ENCODE measurements at places on chromosomes 16 and 17.

DNA sequence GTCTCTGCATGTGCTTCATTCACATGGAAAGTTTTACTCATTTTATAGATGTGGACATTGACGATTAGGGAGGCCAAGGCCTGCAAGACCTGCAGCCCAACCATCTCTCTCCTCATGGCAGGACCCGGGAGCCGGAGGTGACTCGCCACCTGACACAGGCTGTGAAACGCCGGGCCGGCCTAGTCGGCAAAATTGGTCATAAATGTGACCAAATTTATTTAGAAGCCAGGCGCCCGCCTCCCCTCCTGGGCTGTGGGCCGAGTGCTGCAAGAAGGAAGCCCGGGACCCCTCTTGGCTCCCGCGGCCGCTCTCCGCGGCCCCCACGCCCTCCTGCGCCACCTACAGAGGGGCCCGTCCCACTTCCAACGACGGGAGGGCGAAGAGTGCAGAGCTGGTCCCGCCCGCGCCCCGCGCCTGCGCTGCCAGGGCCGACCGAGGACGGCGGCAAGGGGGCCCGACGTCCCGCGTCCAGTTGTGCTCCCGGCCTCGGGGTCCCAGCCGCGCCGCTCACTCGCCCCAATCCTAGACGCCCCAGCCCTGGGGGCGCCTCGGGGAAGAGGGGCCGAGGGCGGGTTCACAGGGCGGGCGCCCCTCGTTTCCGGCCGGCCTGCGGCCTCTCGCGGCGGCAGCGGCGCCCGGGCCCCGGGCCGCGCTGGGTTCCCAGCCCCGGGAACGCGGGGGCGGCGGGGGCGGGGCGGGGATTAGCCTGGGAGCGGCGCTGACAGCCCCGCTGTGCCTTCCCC, 47.5 kb downstream of the WNT3 start:
- DNase-seq: no peak

- DNase-seq: no peak
Measured at GRCh38 chr16:79788949-79789348, 188.4 kb upstream of the MAF start.

DNA sequence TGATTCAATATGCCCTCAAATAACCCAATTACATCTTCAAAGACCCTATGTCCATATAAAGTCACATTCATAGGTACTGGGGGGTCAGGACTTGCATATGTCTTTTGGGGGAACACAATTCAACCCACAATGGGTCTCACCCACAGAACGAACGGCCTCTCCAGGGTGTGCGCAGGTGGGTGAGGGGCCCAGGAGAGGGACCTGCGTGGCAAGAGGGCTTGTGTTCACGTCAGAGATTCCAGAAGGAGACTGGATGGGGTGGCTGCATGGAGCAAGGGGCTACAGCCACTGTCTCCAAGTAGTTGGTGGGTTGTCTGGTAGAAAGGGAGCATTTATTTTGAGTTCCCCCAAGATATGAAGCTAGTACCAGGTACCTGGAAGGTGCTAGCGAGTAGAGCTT, 212.2 kb downstream of the SEC14L1 start:
- DNase-seq: no peak

- DNase-seq: no peak
Measured at GRCh38 chr16:49547448-49547847, 173.8 kb downstream of the C16orf78 start.

DNA sequence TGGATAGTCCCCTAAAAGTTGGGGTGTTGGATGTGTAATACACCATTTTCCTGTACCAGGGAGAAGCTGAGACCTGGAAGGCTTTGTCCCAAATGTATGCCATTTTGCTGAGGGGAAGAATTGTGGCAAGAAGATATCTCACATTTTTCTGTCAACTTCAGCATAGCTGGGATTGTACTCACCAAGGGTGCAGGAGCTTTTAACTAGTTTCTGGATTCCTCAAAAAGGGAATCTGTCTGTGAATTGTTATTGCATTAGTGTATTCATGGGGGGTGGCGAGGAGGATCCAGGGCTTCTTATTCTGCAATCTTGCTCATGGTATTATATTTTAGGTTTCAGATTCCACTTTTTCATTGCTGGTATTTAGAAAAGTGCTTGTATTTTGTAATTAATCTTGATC, 208.2 kb upstream of the MYOCD start:
- no peak for DNase-seq

- no peak for DNase-seq
Measured at GRCh38 chr17:57626520-57627210, 118.4 kb downstream of the CCDC182 start.

- DNase-seq: no peak
Measured at GRCh38 chr16:4257646-4258556, 14.9 kb downstream of the TFAP4 start.

DNA sequence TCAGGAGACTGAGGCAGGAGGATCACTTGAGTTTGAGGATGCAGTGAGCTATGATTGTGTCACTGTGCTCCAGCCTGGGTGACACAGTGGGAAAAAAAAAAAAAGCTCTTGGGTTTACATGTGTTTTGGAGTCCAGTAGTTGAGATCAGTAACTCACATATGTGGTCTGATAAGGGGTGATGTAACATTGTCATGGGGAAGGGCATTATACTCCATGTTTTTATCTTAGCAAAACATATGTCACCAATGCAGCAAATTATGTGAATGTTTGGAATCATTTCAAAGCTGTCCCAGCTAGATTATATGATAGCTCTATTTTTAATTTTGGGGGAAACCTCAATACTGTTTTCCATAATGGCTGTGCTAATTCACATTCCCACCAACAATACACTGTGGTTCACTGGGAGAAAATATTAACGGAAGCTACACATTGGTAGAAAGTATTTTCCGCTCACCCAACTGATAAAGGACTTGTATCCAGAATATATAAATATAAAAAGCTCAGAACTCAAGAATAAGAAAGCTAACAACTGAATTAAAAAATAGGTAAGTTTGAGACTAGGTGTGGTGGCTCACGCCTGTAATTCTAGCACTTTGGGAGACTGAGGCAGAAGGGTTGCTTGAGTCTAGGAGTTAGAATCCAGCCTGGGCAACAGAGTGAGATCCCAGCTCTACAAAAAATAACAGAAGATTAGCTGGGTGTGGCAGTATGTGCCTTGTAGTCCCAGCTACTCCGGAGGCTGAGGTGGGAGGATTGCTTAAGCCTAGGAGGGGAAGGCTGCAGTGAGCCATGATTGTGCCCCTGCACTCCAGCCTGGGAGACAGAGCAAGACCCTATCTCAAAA, 224.1 kb upstream of the TBX2 start:
- DNase-seq: no peak

DNA sequence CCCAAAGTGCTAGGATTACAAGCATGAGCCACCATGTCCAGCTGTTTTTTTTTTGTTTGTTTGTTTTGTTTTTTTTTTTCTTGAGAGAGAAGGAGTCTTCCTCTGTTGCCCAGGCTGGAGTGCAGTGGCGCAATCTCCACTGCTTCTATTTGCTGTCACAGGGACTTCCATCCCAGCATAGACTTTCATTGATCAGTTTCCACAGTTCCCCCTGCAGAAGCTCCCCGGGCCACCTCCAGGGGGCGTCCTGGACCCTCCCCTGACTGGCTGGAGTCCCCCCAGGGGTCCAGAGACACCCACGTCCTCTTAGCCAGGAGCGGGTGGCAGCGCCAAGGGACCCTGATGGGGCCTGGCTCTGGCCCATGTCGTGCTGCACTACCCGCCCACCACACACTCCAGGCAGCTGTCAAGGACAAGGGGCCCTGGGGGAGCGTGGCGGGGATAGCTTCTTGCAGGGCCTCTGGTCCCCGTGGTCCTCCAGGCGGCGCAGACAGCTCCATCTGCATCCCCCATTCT, 3.1 kb upstream of the NPW start:
- DNase-seq: no peak

Data from NCI-H187 (cell line).